ENCODE measurements at places on chromosomes 12 and 14.

- no peak for DNase-seq
Measured at GRCh38 chr12:27564612-27565213, 40.7 kb downstream of the PPFIBP1 start.

- DNase-seq: no peak
Measured at GRCh38 chr14:101823066-101823465, 61.6 kb downstream of the PPP2R5C start.

DNA sequence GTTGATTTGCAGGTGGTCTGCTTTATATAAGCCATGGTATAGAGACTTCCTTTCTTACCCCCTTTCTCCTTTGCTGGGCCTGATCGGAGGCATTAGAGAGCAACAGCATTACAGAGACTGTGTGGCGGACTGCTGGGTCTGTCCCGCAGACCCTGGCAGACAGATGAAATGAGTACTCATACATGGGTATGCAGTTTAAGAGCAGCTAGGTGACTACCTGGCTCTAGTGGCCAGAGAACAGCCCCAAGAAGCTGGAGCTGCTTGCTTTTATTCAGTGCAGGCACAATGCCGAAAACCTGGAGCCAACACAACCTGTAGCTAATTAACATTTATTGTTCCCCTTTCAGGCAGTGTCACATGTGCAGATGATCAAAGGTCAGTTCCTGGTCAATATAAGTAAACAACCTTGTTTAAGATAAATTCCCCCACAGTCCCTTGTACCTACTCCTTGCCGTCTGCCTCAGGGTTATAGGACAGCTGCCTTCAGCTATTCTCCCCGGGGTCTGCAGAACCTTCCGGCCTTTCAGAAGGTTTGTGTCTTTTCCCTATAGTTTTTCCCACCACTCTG lies 160.0 kb downstream of the TRHDE start:
- no peak for DNase-seq

- no peak for DNase-seq
Measured at GRCh38 chr12:130965668-130966067, 12.0 kb downstream of the ADGRD1 start.

Measured in stimulated activated naive CD8-positive, alpha-beta T cell treated with anti-CD3 and anti-CD28 coated beads, Interleukin-15, amount 100 ng/mL, for 72 hours (primary cell).